ENCODE measurements at places on chromosomes 5 and 9.

DNA sequence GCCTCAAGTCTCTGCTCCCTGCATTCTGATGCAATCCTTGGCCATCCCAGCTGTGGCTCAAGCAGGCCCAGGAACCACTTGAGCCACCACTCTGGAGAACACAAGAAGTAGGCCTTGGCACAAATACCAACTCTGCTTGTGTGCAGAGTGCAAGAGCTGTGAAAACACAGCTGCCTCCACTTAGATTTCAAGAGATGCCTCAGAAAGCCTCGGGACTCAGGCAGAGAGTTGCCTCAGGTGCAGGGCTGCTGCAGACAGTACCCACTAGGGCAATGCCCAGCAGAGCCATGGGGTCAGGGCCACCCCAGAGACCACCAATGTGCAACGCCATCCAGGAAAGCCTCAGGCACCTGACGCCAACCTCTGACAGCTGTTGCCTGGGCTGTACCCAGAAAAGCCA is 82.4 kb downstream of the FREM1 start:
- DNase-seq: no peak

- no peak for DNase-seq
Measured at GRCh38 chr5:3853362-3853761, 257.7 kb downstream of the IRX1 start.

GRCh38 chr5:88656221-88656950 is 226.6 kb downstream of the MEF2C start:
- DNase-seq: no peak

DNA sequence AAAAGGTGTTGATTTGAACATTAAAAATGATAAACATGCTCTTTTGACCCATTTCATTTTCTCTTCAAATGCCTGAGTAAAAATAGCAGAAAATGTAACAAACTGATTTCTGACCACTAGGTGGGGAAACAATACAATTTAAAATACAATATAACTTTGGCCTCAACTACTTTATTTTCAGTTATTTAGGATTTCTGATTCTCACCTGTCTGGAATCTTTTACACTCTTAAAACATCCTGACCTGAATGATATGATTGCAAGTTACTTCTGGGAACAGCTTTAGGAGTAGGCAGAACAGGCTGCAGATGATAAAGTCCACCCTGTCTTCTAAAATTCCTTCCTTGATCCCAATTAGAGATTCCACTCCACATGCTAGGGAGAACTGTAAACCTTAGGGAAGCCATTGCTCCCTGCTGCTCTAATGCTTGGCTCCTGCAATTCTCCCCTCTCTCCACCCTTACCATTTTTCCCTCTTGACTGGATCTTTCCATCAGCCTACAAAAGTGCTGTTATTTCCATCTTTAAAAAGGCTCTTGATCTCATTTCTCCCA is 70.3 kb downstream of the FYB1 start:
- DNase-seq: peak; percentile 19
